ENCODE measurements at places on chromosomes 6 and 20.

DNA sequence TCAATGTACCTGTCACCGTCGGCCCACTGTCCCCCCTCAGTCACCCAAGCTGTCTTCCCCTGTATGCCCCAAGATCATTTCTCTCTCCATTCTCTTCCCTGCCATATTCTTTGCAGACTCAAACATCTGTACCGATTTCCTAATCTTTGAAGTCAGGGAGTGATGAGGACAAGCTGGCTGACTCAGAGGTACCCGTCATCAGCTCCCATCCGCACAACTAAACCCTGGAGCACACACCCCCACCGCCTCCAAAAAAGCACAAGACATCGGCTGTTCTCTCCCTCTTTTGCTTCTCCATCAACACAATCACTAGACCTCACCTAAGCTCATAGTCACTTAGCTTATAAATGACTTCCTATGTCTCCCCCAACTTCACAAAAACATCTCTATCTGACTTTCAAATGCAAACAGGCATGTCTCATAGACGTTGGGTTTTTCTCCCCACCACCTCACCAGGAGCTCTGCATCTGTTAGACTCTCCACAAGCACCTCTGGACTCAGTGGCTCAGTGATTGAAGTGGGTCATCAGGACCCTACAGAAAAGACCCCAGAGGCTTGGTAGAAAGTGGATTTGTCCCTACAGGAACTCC is 11.5 kb upstream of the NFATC2 start:
- peak; percentile 77 for DNase-seq

GRCh38 chr20:48809673-48810072 is 18.1 kb downstream of the PREX1 start:
- DNase-seq = no peak

DNA sequence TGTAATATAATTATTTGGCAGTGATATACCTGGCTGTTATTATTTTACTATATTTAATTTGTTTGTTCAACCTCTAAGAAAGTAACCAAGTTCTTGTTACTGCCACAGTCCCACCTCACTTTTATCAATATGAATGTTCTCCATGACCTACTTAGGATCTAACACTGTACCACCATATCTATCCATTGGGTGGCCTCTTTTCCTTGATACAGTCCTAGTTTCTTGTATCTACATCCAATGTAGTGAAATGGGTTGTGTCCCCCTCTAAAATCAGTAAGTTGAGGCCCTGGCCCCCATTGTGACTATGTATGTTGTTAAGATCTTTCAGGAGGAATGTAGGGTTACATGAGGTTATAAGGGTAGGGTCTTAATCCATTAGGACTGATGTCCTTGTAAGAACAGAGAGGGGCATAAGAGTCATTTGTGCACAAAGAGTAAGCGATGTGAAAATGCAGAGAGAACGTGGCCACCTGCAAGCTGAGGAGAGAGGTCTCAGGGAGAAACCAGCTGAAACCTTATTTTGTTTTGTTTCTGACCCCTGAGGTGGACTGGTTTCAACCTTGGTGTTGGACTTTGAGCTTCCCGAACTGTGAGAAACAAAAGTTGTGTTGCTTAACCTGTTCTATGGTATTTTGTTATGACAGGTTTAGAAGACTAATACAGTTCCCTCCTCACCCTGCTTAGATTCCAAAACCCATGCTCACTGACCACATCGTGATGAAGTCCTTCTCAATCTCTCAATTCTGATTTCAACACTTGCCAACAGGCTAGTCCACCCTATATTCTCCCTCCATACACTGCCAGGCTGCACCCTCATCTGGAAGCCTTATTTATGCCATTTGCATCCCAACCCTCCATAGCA is 387.3 kb upstream of the EPHA7 start:
- DNase-seq = no peak

- DNase-seq = no peak
Observed at GRCh38 chr20:33408716-33409654, 7.7 kb upstream of the CDK5RAP1 start.

- DNase-seq = no peak
Observed at GRCh38 chr6:119658917-119659316, 309.4 kb upstream of the MAN1A1 start.

- no peak for DNase-seq
Observed at GRCh38 chr20:13349235-13349604, 128.1 kb downstream of the ISM1 start.

DNA sequence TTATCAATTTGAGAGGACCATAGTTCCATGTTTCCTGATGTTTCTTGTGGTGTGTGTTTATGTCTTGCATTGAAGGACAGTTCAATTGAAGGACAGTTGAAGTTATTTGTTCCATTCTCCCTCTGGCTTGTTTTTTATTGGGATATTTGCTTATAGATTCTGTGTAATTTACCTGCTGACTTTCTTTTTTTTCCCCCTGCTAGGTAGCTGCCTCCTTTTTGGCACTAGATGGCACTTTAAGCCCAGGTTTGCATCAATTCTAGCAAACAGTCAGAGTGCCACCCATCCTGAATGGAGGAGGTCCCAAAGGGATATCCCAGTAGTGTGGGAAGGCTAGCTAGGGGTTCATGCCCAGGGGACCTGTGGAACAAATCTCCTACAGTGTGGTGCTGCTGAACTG is 78.1 kb downstream of the CFAP61 start:
- peak; percentile 8 for DNase-seq

- no peak for DNase-seq
Observed at GRCh38 chr20:42779216-42779615, 410.5 kb downstream of the PTPRT start.

DNA sequence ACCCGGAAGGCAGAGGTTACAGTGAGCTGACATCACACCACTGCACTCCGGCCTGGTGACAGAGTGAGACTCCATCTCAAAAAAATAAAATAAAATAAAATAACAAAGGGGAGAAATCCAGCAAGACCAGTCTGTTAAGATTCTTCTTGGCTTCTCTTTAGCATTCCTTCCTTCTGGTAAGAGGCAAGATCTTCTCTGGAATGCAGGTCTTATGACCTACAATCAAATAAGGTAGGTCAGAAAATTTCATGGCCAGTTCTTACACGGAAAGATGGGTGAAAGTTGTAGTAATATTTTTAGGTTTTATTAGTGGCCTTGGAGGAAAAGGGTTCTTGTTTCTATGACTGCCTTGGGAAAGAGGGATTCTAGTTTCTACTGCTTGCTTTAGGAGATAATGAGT is 180.9 kb downstream of the FUT9 start:
- no peak for DNase-seq

DNA sequence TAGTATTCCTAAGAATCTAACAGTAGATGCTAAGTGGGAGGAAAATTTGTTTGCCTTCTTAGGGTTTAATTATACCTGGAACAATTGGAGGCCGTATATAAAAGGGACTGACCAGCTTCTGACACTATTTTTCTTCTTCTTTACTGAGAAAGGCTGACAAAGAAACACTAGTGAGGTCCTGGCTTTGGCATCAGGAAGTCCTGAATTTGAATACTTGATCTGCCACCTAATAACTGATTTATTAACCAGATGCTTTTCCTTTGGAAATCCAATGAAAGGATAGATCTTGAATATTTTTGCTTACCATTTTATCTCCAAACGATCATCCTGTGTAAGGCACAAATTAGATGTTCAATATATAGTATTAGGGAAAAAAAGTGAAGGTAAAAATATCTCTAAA is 382.5 kb downstream of the CENPW start:
- no peak for DNase-seq

GRCh38 chr6:154343473-154344308 is 12.9 kb downstream of the IPCEF1 start:
- peak; percentile 9 for DNase-seq

DNA sequence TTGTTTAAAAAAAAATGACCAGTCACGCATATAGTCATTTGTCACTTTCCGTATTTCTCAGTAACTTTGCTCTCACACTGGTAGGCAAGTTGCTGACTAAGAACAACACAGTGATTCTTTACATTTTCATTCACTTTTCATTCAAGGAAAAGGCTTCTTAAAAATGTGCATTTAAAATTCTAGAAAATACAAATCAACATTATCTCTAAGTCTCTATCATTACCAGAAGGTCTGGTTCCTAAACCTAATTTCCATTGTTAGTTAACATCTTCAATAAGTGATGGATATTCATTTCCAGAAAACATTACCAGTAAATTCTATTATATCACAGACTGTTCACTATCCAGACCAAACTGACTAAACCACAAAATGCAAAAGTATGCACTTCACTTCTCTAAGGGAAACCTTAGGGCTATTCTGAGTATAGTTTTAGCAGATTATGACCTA is 115.3 kb downstream of the AHI1 start:
- no peak for DNase-seq

- no peak for DNase-seq
Observed at GRCh38 chr6:79455446-79455845, 81.8 kb downstream of the LCA5 start.

- no peak for DNase-seq
Observed at GRCh38 chr6:139549561-139550070, 175.2 kb upstream of the CITED2 start.

- DNase-seq = no peak
Observed at GRCh38 chr6:167533851-167534250, 209.0 kb downstream of the TTLL2 start.

DNA sequence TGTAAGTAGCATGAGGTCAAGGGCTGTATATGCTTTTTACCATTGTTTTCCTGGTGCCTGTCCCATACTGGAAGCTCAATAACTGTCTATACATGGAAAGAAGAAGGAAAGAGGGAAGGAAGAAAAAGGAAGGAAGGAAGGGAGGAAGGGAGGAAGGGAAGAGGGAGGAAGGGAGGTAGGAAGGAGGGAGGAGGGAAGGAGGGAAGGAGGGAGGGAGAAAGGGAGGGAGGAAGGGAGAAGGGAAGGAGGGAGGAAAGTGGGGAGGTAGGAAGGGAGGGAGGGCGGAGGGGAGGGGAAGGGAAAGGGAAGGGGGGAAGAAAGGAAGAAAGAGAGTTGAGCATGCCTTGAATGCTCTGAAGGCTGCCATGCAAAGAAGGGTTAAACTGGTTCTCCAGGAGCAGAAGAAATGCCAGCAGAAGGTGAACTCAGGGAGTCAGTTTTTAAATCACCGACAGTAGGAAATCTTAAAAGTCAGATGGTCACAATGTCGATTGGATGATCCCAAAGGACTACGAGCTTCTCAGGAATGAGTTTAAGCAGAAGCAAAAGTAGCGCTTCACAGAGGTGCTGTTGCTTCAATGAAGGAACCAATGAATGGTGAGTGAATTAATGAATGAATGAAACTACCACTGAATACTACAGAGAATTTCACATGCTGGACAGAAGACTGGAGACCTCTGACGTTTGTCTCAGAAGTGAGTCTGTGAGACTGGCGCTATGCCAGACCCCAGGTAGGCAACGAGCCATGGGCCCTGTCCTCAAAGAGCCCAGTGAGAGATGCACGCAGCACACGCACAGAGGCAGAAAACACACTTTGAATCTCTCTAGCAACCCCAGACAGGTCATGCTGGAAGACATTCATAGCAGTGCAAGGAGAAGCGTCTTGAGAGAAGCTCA is 117.6 kb downstream of the MRPL14 start:
- DNase-seq = no peak

GRCh38 chr20:44651684-44652423 is at the start of gene ADA:
Gene ADA (minus strand): TSS chr20:44651699. CDS start chr20:44651607, 92 bp downstream.
- DNase-seq = peak; percentile 45

- peak; percentile 45 for DNase-seq
Observed at GRCh38 chr6:113381959-113382358, 475.2 kb upstream of the MARCKS start.

DNA sequence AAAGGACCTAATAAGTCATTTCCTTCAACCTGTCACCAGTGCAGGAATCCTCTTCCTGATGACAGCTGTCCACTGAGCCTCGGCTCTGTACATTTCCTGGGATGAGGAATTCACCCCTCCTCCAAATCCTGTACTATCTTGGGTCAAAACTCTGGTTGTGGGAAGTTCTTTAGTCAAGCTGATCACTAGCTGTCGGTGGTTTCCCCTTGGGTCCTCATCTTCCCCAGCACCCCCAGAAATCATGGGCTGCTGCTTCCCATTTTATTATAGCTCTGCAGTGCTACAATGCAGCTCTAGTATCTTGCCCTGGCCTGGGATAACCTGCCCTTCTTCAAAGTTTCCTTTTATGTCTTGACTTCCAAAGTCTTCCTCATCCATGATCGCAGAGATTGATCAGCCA is 14.6 kb upstream of the ADA start:
- no peak for DNase-seq

GRCh38 chr6:167049275-167049674 is 50.1 kb downstream of the CEP43 start:
- DNase-seq = no peak

DNA sequence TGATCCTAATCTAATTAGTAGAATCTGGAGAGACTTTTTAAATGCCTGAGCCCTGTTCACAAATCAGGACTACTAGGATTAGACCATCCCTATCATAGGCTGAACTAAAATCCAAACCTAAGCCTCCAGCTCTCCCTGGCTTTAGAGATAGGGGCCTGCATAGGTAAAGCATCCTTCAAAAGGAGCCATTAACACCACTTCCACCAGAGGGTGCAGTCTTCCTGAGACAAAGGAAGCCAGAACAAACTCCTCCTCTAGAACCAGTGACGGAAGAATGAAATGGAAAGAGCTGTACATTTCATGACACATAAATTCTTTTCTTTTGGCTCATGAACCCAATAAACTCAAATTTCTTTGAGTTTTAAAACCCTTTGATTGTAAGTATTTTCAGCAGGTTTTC is 291.2 kb upstream of the ADGRB3 start:
- peak; percentile 71 for DNase-seq

DNA sequence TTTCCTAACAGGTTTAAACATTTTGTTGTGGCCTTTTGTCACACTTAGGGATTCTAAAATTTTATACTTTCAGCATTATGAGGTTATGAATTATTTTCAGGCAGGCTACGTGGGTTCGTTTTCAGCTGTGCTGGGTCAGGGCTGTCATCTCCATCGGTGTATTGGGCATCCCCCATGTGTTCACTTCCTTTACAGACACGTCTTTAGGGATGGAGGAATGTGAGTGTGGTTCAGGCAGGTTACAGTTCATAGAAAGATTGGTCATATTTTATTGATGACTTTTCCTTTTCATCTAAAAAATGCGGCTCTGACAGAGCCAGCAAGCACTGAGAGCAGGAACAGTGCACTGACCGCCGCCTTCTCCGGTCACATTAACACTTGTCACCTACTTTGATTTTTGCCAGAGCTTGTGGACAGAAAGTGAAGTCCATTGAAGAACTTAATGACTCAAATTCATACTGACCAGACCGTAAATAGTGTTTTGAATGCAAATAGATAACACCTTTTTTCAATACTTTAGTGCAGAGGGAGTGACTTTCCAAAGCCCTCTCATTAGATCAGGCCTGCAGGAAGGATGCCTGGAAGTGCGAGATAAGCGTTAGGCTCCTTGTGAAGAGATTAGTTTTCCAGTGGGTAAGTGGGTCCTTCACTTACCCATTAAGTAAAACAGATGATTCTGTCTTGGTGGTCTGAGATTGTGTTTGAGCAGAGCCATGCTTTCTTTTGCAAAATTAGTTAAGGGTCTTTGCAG is 113.1 kb downstream of the TIAM2 start:
- DNase-seq = no peak

DNA sequence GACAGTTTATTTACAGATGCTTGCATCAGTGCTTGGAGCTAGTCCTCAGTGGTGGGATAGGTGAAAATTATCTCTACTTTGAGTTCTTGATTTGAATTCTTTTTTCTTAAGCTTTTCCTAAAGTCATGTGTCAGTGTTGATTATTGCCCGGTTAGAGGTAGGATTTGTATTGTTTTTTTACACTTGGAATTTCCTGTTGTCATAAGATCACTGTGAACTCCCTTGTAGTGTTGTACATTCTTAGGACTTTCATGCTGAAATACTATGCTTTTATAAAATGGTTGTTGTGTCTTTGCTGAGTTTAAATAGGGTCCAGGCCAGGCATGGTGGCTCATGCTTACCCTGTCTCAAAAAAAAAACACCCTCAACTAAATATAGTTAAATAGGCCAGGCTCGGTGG is 20.3 kb downstream of the ASXL1 start:
- DNase-seq = no peak
